ENCODE measurements at places on chromosomes 5 and 9.

- no peak for DNase-seq
Observed at GRCh38 chr9:137053944-137054931, at the start of gene ENTPD2. Gene ENTPD2 (minus strand): TSS chr9:137054061. CDS start chr9:137053997, 64 bp downstream.

DNA sequence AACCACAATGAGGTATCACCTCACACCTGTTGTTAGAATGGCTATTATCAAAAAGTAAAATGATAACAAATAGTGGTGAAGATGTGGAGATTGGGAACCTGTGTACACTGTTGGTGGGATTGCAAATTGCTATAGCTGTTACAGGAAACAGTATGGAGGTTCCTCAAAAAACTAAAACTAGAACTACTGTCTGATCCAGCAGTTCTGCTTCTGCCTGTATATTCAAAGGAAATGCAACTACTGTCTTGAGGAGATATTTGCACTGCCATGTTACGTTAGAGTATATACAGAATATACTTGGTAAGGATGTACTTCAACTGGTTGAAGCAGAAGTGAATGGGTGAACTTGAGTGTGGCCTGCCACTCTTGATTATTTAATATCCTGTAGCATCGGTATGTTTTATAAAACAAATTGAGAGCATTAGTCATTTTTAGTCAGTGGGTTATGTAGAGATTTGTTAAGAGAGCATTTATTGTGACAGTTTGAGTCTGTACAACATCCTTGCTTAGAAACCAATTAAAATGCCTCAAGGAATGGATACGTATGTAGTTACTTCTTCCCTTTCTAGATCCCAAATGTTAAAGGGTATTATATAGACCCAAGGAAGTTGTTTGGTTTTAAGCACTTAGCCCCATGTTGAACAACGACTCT lies 37.5 kb downstream of the ZCCHC7 start:
- DNase-seq, result no peak

GRCh38 chr5:159034083-159034824 lies 65.5 kb downstream of the EBF1 start:
- DNase-seq, result no peak

- no peak for DNase-seq
Observed at GRCh38 chr5:115168829-115169486, 750 bp downstream of the TRIM36 start.

- no peak for DNase-seq
Observed at GRCh38 chr9:89592213-89592815, 12.5 kb upstream of the GADD45G start.

- DNase-seq, result no peak
Observed at GRCh38 chr5:108255468-108255867, 126.4 kb downstream of the FBXL17 start.

DNA sequence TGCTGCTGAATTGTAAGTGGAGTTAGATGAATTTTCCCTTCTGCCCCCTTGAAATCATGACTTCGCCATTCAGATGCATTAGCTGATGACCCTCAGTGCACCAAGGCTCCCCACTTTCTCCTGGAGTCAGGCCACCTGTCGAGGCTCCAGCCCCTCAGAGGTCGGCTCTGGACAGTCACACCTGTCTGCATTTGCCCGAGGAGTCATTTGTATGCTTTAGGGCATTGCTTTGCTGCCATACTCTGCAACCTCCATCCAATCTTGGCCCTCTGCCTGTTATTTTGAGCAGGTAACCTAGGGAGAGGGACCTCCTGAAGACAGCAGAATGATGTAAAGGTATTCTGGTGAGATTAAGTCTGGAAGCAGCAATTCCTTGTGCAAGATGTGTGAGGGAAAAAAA lies 144.8 kb downstream of the MACROH2A1 start:
- DNase-seq, result no peak

DNA sequence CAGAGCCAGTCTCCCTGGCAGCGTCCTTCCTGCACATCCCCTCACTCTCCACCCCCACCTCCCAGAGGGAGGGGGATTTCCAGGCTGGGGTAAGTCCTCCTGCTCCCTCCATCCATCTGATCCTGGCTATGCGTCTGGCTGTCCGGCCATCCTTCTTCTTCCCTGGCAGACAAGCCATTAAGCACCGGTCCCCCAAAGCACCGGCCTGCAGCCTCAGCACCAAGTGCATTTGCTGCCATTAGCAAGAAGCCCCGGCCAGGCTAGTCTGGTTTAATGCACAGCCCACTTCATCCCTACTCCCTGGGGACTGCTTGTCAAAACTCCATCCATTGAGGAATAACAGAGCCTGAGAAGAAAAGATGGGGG lies 208.7 kb upstream of the IER5L start:
- no peak for DNase-seq

GRCh38 chr9:75685062-75685461 lies 205.4 kb upstream of the PCSK5 start:
- no peak for DNase-seq

All from AG10803 (cell line).